ENCODE measurements at places on chromosomes 13 and 19.

DNA sequence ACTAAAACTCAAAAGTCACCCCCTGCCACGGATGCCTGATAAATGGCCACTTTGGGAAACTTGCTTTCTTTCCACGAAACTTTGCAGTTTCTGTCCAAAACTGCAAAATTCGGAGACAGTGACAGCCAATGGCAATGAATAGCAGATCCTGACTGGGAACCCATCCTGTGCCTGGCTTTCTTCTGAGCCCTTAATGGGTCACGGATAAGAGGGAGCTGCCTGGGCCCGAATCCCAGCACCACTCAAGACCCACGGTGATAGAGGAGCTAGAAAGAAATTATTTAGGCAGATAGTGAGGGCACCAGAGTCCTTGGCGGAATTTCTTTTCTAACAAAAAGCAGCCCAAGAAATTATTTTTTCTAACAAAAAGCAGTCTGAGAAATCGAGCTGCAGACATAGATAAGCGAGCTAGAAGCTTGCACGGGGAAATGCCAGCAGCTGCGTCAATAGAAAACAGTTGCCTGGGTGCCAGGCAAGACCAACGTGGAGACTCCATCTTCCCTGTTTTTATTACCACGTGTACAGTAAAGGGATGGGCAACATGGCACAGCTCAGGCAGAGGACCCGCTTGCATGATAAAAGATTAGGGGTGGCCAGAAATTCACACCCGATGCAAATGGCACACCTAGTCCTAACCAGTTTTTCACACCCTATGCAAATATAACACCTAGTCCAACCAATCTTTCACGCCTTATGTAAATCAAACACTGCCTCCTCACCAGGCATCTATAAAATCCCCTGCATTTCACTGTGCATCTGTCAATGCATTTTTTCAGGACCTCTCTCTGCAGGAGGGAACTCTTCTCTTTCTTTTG is 7.1 kb upstream of the HSH2D start:
- no peak for DNase-seq

GRCh38 chr13:68588623-68589022 is 1358.5 kb upstream of the PCDH9 start:
- DNase-seq: no peak

DNA sequence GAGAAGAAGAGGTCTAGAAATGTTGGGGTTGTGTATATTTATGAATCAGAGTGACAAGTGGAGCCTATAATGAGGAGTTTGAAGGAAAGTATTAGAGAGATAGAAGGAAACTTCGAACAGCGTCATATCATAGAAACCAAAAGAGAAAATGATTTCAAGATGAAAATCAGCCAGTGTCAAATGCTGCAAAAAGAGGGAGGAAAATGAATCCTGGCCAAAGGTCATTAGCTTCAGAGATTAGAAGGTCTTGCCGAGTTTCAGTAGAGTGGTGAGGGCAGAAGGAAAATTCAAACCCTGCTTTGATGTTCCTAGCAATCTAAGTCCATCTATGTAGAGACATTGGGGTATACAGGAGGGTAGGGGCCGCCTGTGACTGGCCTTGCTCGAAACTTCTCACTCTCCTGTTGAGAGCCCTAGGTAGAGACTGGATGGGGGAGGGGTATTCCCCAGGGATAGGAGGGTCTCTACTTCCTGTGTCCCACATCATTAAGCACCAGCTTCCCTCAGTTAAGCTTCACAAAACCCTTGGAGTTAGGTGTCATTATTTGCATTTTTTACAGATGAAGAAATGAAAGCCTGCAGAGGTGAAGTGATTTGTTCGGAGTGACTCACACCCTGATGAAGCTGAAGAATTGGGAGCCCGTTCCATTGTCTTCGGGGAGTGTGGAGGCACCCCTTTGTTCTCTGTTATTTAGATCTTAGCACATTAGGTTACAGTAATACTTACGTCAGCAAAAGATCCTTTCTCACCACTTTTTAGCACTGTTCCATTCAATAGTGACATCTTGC is 62.8 kb downstream of the FGF9 start:
- no peak for DNase-seq

- DNase-seq: no peak
Observed at GRCh38 chr13:40182591-40182990, 483.9 kb downstream of the FOXO1 start.

DNA sequence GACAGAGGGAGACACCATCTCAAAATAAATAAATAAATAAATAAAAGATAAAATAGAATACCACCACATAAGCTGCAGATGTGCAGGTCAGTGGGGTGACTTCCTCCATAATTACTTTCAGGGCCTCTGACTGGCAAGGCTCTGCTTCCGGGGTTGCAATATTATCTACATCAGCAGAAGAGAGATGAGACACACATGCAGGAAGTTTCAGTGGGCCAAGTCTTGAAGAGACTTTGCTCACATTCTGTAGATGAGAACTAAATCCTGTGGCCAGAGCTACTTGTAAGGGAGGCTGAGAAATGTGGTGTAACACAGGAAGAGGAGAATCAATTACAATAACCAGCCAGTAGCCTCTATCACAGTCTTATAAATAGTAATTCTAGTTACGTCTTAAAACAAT is 89.9 kb upstream of the MAB21L1 start:
- no peak for DNase-seq

DNA sequence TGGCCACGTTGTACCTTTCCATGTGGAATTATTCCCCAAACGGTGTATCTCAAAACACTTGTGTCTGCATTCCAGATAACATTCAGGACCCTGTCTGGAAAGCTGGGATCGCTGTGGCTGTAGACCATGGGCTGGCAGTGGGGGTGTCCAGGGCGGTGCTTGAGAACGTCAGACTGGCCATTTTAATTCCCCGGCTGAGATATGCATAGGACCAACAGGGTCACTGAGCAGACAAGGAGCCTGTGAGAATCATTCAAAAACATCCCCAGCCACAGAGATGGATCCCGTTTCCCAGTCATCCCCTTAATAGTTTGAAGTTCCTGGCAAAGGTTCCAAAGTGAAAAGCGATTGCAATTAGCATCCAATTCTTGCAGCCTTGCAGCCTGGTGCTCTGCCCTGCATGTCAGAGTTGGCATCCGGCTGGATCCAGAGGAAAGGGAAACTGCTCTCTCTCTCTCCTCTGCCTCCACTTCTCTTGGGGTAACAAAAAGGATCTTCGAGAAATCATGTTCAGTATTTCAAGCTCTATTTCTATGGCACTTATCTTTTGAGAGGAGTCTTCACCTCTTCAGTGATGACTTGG is 41.6 kb downstream of the IFT88 start:
- DNase-seq: no peak
